ENCODE measurements at places on chromosomes 13 and 19. TPM values are rescaled to one million over a fixed set of nuclear protein-coding genes. Genes with fewer than 3 reads are reported as not detected.

Gene RXFP2
- total RNA-seq = not detected

Gene PSG1
- not detected for total RNA-seq

Gene IGFL3
- not detected for total RNA-seq

Gene GFY
- not detected for total RNA-seq

Gene IGLON5
- 0.18 TPM for total RNA-seq

Gene MCEMP1
- total RNA-seq = 0.43 TPM

Gene JAK3
- 17.4 TPM for total RNA-seq

Gene MEIOSIN
- not detected for total RNA-seq

Gene FLT3
- total RNA-seq = not detected

Gene PRRG2
- total RNA-seq = not detected

Gene ZNF699
- 15.4 TPM for total RNA-seq

Gene SLC8A2
- total RNA-seq = 6.4 TPM

Gene KIR2DL4
- 0.87 TPM for total RNA-seq

Gene CSNK1G2
- total RNA-seq = 125 TPM
